ENCODE measurements at places on chromosomes 6 and 20.
A peak's percentile ranks its signal among the peaks of the same experiment; 100 is the strongest.

DNA sequence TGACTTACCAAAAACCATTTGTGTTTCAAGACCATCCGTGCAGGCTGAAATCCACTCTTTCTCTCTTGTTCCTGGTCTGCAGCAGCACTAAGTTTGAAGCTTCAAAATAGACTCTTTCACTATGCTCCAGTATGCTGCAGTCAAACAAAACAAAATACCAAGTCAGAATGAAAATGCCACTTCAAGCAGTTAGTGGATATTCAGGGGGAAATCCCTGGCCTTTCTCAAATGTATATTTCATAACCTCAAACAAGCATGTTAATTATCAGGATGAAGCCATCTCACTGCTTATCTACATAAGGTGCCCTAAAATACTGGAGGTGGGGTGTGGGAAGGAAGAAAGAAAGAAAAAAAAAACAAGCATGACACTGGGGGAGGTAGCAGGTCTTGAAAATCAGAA, 103.5 kb downstream of the ATXN1 start:
- DNase-seq, result peak; percentile 6

GRCh38 chr6:85463621-85464259, 13.9 kb downstream of the NT5E start:
- no peak for DNase-seq

GRCh38 chr6:118377711-118378414, 170.2 kb upstream of the PLN start:
- no peak for DNase-seq

DNA sequence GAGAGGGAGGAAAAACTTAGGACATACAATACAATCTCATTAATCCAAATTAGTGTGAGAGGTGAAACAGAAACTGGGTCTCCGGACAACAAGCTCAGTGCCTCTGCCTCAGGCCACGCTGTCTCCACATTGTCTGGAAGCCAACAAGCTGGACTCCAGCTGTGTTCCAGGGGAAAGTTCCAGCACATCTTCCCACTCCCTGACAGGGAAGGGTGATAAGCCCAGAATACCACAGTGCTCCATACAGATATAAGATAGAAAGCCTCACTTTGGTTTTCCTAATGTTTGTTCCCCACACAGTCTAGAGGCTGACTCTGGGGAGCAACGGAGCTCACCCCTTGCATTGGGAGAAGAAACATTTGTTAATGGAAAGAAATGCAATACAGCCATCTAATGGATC, 117.1 kb upstream of the SPTLC3 start:
- no peak for DNase-seq

GRCh38 chr6:22350109-22350508, 53.3 kb upstream of the PRL start:
- DNase-seq, result no peak

Measured in stimulated activated CD4-positive, alpha-beta T cell treated with anti-CD3 and anti-CD28 coated beads, Interleukin-15, amount 100 ng/mL, for 24 hours (primary cell).